ENCODE measurements at places on chromosomes 11 and 22.

DNA sequence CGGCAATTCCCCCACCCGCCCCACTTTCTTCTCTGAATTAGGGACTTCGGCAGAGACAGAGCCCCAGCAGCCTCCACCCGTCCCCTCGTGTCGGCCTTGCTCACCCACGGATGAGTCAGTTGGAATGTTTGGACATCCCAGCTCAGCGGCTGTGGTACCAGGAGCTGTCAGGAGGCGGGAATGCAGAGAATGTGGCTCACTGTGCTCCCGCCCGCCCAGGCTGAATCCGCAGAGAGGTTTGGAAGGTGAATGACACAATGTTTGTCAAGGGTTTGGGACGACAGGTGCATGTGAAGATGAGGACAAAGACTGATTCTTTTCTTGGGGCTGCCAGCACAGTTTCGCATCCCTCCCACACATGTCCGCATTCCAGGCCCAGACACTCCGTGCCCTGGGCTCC lies 39.6 kb downstream of the LIF start:
- DNase-seq, result peak; percentile 96

DNA sequence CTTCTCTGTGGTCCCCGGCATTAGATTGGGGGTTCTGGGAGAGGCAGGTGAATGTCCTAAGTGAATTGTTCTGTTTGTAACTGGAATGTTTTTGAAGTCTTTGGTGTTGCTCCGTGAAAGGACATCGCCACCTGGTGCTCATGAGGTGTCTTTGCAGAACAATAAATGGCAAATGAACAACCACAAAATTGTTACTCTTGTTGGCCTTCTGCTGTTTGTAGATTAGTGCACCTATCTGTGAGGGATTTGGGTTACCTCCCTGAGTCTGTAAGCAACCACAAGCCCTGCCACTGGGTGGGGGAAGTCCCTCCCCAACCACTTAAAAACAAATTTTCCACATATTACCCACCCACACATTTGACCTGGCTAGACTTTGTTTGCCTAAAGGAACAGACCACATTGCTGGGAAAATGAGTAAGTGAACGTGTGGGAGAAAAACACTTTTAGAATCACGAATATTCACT lies 4.7 kb downstream of the MPEG1 start:
- DNase-seq, result peak; percentile 70

DNA sequence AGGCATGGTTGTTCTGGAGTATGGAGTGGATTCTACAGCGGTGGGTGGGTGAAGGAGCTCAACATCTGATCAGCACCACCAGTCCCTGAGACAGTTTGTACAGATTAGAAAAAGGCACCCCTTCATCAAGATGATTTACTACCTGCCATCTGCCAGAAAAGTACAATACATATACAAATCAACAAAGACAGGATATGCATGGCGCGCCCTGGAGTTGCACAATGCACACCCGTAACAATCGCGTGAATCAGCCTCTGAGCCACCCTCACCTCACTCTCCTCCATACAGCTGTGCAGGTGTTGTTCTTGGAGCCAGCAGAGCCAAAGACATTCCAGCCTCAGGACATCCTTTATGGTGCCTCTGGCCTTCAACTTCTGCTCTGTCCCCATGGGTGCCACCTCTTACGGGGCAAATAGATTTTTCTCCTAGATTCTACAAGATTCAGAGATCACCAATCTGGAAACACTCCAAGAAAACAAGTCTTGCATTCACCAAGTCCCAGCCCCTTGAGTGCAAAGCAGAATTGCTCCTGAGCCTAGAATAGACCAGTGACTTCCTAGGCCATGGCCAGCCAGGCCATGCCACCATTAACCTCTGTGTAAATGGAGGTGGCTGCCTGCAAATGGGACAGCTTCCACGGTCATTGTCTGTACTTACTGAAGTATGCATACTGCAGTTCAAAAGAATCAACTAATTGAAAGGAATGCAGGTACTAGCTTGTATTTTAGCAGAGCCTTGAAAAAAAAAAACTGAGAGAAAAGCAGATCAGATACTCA lies 490.9 kb downstream of the SOX6 start:
- no peak for DNase-seq

DNA sequence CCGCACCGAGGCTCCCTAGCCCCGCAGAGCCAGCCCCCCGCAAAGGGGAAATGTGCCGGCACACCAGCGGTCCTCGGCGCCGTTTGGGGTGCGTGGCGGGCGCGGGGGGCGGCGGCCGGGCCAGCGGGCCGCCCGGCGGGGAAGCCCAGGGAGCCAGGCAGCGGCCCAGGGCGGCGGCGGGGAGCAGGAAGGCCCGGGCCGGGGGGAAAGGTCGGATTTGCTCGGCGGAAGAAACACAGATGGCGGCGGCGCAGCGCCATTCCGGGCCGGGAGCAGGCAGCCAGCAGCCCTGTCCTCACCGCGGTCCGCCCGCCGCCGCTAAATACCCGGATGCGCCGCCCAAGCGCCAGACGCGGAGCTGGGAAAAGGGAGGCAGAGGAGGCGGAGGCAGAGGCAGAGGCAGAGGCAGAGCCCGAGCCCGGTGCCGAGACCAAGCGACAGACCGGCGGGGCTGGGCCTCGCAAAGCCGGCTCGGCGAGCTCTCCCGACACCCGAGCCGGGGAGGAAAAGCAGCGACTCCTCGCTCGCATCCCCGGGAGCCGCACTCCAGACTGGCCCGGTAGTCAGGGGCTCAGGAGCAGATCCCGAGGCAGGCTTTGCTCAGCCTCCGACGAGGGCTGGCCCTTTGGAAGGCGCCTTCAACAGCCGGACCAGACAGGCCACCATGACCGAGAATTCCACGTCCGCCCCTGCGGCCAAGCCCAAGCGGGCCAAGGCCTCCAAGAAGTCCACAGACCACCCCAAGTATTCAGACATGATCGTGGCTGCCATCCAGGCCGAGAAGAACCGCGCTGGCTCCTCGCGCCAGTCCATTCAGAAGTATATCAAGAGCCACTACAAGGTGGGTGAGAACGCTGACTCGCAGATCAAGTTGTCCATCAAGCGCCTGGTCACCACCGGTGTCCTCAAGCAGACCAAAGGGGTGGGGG lies 2.6 kb upstream of the GCAT start:
- DNase-seq, result peak; percentile 78

GRCh38 chr11:77302752-77303151 lies 1.3 kb upstream of the GDPD4 start:
- DNase-seq, result no peak

GRCh38 chr22:19997561-19998231 lies 18.9 kb downstream of the ARVCF start:
- DNase-seq, result no peak

GRCh38 chr22:45647532-45648225 lies 24.0 kb upstream of the ATXN10 start:
- no peak for DNase-seq

- DNase-seq, result peak; percentile 91
Observed at GRCh38 chr11:86644291-86644690, 28.1 kb downstream of the ME3 start.

Data from fibroblast of mammary gland (primary cell).